Hair follicular keratinocyte (primary cell): ENCODE measurements at places on chromosomes 11 and 22. TPM values are rescaled to one million over a fixed set of nuclear protein-coding genes. Genes with fewer than 3 reads are reported as not detected.

The FOLR3 gene
- total RNA-seq = 11.0 and 19.8 TPM in 2 replicates

The KRTAP5-10 gene
- total RNA-seq = not detected in 2 replicates

The HBB gene
- total RNA-seq = not detected in 2 replicates

The SAA2 gene
- total RNA-seq = 7.4 and 19.6 TPM in 2 replicates

The SCUBE2 gene
- 0.34 and 1.3 TPM in 2 replicates for total RNA-seq

The NLRP14 gene
- 0.04 and 0.08 TPM in 2 replicates for total RNA-seq

The ARL2 gene
- 157 and 167 TPM in 2 replicates for total RNA-seq

The TIGD3 gene
- total RNA-seq = 0.08 TPM in 1 of 2 replicates, not detected in the other

The MUC6 gene
- not detected in 2 replicates for total RNA-seq

The OR8G5 gene
- total RNA-seq = not detected in 2 replicates

The CLCF1 gene
- total RNA-seq = 4.6 and 4.7 TPM in 2 replicates

The TUBA8 gene
- 0.27 TPM in 1 of 2 replicates, not detected in the other for total RNA-seq

The YPEL4 gene
- total RNA-seq = 0.08 TPM in 1 of 2 replicates, not detected in the other

The PTPRCAP gene
- total RNA-seq = 0.78 and 1.4 TPM in 2 replicates

The TBC1D22A gene
- 18.9 and 24.5 TPM in 2 replicates for total RNA-seq

The MPPED2 gene
- not detected in 2 replicates for total RNA-seq

The AMPD3 gene
- total RNA-seq = 5.7 and 13.4 TPM in 2 replicates

The GPHA2 gene
- not detected in 2 replicates for total RNA-seq

The PANX3 gene
- not detected in 2 replicates for total RNA-seq

The SCGB2A2 gene
- total RNA-seq = not detected in 2 replicates

The GGTLC2 gene
- total RNA-seq = not detected in 2 replicates

The NPAS4 gene
- not detected in 2 replicates for total RNA-seq

The CD3G gene
- total RNA-seq = not detected in 2 replicates

The DAGLA gene
- total RNA-seq = 0.16 and 0.49 TPM in 2 replicates

The SLN gene
- total RNA-seq = not detected in 2 replicates

The GAL3ST1 gene
- total RNA-seq = not detected in 2 replicates

The BLID gene
- total RNA-seq = 0.31 and 0.34 TPM in 2 replicates

The LINC01488 gene
- not detected in 2 replicates for total RNA-seq

The LMF2 gene
- total RNA-seq = 46.6 and 50.8 TPM in 2 replicates

The OR51E2 gene
- not detected in 2 replicates for total RNA-seq

The APOBEC3F gene
- 2.7 and 8.8 TPM in 2 replicates for total RNA-seq

The HEPN1 gene
- not detected in 2 replicates for total RNA-seq

The TSG101 gene
- total RNA-seq = 99.5 and 101 TPM in 2 replicates

The ACRV1 gene
- 0.11 TPM in 1 of 2 replicates, not detected in the other for total RNA-seq

The VEGFB gene
- total RNA-seq = 18.5 and 24.9 TPM in 2 replicates

The PARVA gene
- 17.7 and 23.0 TPM in 2 replicates for total RNA-seq

The GAL gene
- total RNA-seq = 5.4 and 6.1 TPM in 2 replicates

The NXPE2 gene
- not detected in 2 replicates for total RNA-seq

The RASSF10 gene
- 1.8 and 2.3 TPM in 2 replicates for total RNA-seq

The FOLH1 gene
- total RNA-seq = not detected in 2 replicates

The CTTN gene
- total RNA-seq = 233 and 257 TPM in 2 replicates

The SERHL2 gene
- total RNA-seq = 1.4 and 2.3 TPM in 2 replicates

The P2RX3 gene
- total RNA-seq = not detected in 2 replicates

The MS4A12 gene
- not detected in 2 replicates for total RNA-seq

The CHKB gene
- 26.4 and 35.1 TPM in 2 replicates for total RNA-seq

The OR52I1 gene
- not detected in 2 replicates for total RNA-seq

The CCDC73 gene
- not detected in 2 replicates for total RNA-seq

The SLC43A1 gene
- 5.7 and 10.0 TPM in 2 replicates for total RNA-seq

The PDGFD gene
- total RNA-seq = 0.15 TPM in 1 of 2 replicates, not detected in the other

The MRGPRX4 gene
- total RNA-seq = 0.27 and 0.55 TPM in 2 replicates

The STIP1 gene
- total RNA-seq = 109 and 224 TPM in 2 replicates

The FADS3 gene
- 33.4 and 130 TPM in 2 replicates for total RNA-seq

The KDM4E gene
- not detected in 2 replicates for total RNA-seq

The TBX10 gene
- not detected in 2 replicates for total RNA-seq

The DDX25 gene
- 0.62 TPM in 1 of 2 replicates, not detected in the other for total RNA-seq

The CYP2D6 gene
- total RNA-seq = 0.04 and 0.47 TPM in 2 replicates

The RTCB gene
- total RNA-seq = 86.5 and 103 TPM in 2 replicates

The FGF4 gene
- total RNA-seq = not detected in 2 replicates

The C11orf97 gene
- not detected in 2 replicates for total RNA-seq
